ENCODE measurements at places on chromosomes 4 and X.

GRCh38 chr4:165464376-165464775 is 85.6 kb downstream of the CPE start:
- no peak for DNase-seq

- no peak for DNase-seq
These were observed 29.8 kb downstream of the SGMS2 start for GRCh38 chr4:107854356-107855022.

DNA sequence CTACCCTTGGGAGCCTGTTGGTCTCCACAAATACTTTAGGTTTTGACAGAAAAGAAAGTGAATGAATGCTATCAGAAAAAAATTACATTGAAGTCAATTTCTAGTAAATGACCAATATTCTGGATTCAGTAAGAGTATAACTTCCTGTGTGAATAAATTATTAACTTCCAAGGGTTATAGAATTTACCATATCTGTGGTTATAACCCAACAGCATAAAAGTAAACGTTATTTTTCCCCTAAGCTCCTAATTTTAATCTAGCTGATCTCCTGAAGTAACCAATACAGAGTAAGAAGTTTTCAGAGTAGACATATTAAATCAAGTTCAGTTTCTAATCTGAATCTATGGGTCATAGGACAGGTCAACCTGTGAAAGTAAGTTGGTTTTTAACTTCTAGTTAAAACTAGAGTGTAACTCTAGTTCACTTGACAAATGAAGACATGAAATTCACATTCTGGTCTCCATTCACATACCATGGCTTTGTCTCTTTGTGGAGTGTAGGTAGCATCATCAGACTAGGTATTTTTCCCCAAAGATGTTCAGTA is 22.8 kb downstream of the DTHD1 start:
- DNase-seq, result no peak

DNA sequence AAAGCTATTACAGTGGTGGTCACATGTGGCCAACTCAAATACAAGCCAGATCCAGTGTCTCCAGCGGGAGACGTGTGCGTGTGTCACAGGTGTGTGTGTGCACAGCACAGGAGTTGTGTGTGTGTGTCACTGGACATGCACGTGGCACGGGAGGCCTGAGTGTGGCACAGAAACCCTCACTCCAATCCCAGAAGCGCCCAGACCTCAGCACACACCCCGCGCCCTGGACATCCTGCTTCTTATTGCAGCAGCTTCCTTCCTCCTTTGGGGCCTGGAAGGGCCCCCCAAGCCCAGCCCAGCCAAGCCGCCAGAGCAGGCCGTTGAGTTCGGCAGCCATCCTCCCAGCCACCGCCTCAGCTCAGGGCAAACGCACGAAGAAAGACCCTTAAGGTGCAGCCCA is 37.9 kb downstream of the ACOX3 start:
- DNase-seq, result no peak

DNA sequence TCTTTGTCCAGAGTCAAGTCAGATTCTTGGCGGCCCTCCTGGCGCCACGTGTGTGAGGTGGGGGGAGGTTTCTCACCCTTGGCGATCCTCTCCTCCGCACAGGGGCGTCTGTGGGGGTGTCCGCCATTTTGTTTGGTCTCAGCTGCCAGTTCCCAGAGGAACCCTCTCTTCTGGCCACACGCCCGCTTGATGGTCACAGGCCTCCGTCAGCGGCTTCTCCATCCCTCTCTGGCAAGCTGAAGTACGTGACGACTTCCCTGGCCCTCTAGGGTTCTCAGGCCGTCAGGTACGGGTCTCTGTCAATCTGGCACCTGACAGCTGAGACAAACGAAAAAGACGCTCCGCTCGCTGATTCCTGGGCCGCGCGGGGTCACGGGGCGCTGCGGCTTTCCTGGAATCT is 272.6 kb downstream of the TRIML1 start:
- no peak for DNase-seq

DNA sequence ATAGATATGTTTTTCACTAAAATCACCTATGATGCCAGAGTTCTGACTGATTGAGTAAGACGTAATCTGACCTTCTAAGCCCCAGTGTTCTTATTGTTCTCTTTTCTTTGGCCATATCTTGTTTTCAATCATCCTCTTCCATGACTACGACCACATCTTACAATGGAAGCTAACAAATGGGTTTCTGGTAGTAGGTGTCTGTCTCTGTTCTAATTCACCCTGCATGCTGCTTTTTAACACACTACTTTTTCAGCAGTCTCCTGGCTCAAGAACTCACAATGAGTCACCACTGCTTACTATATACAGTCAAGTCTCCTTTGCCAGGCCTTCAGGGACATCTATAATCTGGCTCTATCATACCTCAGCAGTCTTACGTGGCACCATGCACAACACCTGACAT is 146.1 kb downstream of the NEXMIF start:
- no peak for DNase-seq

- DNase-seq, result no peak
These were observed at the start of gene SRPX for GRCh38 chrX:38220415-38221390. SRPX (minus strand) TSS chrX:38220871; CDS start chrX:38220792, 79 bp downstream.

GRCh38 chr4:108240366-108240765 is 71.6 kb upstream of the LEF1 start:
- no peak for DNase-seq

GRCh38 chrX:51148848-51149247 is 183.8 kb upstream of the NUDT10 start:
- DNase-seq, result no peak

DNA sequence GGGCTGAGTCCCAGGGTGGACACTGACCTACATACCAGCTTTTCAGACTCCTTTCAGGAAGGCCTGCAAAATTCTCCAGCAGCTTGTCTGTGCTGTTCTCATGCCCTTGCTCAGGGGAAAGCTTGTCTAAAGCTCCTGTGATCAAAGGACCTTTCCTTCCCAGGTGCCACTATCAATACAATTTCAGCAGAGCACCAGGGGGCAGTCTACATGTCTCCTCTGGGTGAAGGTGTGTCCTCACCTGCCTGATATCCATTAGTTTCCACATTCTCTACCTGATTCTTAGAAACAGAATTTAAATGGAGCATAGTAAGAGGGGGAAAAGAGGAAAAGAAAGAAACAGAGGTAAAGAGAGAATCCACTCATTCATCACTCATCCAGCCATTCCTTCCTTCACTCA is 114.2 kb downstream of the PPARGC1A start:
- no peak for DNase-seq

All from cerebellar nuclear complex (tissue), 1 donor.